LoVo (cell line): ENCODE measurements at places on chromosomes 13 and 19.

GRCh38 chr13:42484386-42484785 lies 89.6 kb upstream of the TNFSF11 start:
- no peak for DNase-seq

DNA sequence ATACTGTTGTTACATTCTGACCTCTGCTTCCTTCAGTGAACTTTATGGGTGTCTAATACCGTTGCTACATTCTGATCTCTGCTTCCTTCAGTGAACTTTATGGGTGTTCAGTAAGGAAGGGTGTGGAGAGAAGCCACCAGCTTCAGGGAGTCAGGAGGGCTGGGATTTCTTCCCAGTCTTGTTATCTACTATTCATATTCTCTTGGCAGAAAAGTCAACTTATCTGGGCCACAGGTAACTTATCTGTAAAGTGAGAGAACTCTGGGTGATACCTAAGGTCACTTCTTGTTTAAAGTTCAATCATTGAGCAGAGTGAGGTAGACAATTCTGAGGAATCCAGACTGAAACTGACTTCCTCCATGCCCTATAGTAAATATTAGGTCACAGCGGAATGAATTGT lies 71.2 kb upstream of the STK24 start:
- DNase-seq: peak; percentile 53

DNA sequence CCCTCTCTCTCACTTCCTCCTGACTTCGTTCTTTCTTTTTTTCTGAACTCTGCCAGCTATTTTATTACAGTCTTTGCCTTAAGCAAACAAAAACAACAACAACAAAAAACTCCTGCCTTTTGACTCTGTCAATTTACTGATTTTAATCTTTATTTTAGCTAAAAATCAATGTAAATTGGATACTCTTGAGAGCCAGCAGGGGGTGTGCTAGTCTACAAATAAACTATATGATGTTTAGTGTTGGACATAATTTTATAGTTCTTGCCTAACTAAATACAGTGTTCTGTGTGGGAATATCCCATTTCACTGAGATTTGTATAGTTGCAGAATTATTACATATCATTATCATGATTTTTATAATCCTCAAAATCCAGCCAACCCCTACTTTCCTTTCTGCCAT lies 1199.9 kb upstream of the SPRY2 start:
- no peak for DNase-seq

DNA sequence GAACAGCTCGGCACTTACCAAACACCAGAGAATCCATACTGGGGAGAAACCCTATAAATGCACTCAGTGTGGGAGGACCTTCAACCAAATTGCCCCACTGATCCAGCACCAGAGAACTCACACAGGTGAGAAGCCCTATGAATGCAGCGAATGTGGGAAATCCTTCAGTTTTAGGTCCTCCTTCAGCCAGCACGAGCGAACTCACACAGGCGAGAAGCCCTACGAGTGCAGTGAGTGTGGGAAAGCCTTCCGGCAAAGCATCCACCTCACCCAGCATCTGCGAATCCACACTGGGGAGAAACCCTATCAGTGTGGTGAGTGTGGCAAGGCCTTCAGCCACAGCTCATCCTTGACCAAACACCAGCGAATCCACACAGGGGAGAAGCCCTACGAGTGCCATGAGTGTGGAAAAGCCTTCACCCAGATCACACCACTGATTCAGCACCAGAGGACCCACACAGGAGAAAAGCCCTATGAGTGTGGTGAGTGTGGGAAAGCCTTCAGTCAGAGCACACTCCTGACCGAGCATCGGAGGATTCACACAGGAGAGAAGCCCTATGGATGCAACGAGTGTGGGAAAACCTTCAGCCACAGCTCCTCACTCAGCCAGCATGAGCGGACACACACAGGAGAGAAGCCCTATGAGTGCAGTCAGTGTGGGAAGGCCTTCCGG lies 8.3 kb downstream of the ZNF135 start:
- DNase-seq: no peak

DNA sequence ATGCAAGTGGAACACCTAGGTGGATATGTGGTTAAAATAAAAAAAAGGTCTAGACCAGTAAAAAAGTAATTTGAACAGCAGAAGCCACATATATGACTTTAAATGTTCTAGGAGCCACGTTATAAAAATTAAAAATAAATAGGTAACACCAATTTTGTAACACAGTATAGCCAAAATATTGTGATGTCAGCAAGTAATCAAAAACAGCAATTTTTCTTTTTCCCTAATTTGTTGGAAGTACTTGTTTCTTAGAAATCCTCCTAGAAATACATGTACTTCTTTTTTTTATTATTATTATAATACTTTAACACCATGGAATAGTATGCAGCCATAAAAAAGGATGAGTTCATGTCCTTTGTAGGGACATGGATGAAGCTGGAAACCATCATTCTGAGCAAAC lies 25.7 kb upstream of the C1QTNF9B start:
- no peak for DNase-seq

DNA sequence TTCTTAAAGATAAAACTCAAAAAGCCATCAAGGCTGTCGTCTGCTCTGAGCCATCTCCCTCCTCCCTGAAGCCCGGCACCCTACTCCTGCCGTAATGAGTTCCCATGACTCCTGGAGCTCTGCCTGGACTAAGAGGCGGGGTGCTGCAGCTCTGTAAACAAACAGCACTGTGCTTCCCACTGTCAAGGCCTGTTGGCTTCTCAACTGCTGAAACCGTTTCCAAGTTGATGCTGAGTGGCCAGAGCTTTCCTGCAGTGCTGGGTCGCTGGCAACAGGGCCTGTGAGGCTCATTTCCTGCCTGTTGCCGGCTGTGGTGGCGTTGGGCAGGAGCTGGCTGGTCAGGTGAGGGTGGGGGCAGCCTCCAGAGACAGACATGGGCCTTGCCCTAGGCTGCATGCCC lies 26.7 kb upstream of the ISYNA1 start:
- no peak for DNase-seq

GRCh38 chr13:29883941-29884518 lies 33.6 kb upstream of the UBL3 start:
- DNase-seq: no peak

DNA sequence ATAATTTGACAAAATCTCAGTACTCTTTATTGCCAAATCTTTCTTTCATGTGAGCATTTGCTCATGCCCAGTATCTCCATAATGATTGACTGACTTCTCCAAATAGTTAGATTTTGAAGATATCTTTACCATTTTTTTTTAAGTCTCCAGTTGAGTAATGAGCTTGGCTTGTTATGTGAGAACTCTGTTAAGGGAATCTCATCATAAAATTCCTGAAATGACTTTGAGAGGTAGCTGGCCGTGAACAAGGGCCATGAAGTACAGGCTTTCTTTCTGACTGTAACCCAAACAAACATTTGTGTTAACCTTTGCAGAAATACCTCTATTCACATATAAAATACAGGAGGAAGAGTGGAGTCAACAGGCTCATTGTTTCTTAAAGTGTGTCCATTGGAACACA lies 449.7 kb downstream of the IRS2 start:
- peak; percentile 46 for DNase-seq

- DNase-seq: no peak
Measured at GRCh38 chr13:30753030-30753616, 17.8 kb downstream of the ALOX5AP start.

DNA sequence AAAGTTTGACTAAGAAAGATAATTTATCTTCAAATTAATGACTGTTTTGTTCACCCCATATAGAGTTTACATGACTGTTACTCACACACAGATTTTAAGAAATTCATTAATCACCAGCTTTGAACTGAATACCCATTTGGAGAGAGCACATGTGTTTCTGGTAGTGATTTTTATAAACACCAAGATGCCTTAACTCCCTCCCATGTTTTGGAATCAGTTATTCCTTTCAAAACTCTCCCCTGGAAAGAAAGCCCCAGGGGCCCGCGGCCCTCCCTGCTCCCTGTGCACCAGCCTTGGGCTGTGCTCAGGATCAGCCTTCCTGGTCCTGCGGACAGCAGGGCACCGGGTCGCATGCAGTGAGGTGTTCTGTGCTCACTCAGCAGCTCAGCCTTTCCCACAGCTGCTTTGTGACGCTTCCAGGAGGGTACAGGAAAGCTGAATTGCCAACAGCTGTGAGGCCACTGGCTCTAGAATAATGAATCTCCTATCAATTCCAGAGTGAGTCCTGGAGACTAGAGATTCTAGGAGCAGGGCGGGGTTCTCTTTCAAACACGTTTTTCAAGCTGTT lies 483.2 kb downstream of the EFNB2 start:
- no peak for DNase-seq

DNA sequence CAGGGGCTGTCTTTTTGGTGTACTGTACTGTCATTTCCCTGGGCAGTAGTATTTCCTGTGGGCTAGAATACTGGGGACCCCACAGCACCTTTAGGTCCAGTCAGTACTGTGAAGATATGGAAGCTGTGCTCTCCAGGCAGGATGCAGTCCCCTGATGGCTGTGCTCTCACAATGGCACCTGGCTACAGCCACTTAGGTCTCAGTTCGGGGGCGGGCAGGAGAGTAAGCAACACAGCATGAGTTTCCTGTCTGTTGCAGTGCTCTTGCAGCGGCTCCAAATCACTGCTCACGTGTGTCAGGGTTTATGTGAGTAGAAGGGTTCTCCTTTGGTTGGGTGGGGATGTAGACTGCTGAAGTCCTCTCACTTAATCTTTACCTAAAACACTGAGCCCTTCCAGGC lies 810.4 kb downstream of the DACH1 start:
- DNase-seq: no peak

DNA sequence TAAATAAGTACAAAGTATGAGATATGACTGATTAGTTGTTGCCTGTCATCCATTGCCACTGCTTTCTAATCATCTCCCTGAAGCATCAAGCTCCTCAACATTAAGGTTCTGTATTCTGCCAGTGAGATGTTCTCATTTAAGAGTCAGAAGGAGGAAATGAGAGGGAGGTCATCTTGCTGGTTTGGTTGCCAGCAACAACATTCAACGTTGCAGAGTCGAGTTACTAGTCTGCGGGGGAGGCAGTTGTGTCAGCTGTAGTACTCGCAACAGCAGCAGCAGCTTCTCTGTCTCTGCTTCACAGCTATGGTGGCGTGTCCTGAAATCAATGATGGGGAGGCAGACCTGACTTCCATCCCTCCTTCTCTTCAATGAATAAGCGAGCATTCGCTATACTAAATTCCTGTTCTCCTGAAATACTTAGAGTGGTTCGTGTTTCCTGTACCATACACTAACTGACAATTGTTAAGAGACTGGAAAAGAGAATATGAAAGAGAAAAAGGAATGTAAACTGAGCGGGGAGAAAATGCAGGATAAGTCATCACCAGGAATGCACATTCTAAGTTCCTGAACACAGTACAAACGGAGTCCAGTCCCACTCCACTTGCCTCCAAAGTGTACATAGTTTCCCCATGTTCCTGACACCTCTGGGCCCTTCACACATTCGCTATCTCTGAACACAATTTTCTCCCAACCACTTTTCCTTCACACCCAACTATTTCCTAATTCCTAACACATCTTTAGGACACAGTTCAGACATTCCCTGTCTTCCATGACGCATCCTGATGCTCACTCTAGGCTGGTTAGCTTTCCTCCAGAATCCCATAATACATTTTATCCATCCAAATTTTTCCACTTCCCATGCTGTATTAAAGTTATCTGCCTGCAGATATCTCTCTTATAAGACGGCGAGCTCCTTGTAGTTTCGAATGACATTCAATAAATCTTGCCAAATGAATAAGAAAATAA lies 263.0 kb downstream of the KLF12 start:
- DNase-seq: no peak
